ENCODE measurements at places on chromosomes 13 and 19.

- no peak for DNase-seq
Measured at GRCh38 chr19:33557720-33558119, 36.1 kb upstream of the PEPD start.

DNA sequence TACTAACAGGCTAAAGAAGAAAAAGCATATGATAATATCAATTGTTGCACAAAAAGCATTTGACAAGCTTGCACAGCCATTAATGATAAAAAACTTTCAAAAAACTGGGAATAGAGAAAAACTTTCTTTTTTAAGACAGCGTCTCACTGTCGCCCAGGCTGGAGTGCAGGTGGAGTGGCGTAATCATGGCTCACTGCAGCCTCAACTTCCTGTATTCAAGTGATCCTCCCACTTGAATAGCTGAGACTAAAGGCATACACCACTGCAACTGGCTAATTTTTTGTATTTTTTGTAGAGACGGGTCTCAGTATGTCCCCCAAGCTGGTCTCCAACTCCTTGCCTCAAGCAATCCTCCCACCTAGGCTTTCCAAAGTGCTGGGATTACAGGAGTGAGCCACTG is 382.8 kb downstream of the TSHZ3 start:
- no peak for DNase-seq

DNA sequence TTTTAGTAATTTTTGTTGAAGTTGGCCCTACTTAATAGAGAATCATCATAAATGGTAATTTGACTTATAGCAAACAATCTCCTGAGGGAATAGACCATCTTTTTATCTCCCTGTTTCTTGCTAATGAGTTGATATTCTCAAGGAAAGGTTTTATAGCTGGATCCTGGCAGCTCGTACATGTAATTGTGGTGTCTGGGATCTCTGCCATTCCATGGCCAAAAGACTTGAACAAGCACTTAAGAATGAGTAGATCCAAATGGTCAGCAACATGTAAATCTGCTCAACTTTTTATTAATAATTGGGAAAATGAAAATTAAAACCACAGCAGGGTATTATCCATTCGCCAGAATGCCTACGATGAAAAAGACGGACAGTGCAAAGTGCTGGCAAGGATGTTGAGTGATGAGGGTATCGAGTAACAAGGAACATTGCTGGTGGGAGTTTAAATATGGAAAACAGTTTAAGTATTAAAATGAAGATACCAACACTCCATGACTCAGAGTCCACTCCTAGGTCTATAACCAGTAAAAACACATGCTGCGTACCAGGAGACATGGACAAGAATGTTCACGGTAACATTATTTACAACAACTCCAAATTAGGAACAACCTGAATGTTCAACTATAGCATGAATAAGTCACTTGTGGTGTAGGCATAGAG is 5.1 kb upstream of the GPR18 start:
- no peak for DNase-seq

DNA sequence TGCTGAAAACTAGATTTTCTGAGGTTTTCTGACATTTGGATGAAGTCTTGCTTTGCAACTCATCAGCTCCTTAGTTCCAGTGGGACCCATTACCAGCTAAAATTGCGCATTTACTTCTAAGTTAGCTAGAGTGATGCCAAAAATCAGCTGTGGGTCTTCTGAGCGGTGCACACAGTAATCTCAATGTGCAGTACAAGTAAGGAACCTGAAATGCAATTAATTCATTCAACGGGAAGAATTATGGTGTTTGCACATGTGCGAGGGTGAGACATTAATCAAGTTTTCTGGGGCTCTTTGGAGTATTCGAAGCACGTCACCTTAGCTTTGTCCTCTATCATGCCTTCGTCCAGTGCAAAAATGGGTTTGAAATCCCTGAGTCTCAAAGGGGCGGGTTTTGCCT is 146.2 kb downstream of the MYO16 start:
- no peak for DNase-seq

DNA sequence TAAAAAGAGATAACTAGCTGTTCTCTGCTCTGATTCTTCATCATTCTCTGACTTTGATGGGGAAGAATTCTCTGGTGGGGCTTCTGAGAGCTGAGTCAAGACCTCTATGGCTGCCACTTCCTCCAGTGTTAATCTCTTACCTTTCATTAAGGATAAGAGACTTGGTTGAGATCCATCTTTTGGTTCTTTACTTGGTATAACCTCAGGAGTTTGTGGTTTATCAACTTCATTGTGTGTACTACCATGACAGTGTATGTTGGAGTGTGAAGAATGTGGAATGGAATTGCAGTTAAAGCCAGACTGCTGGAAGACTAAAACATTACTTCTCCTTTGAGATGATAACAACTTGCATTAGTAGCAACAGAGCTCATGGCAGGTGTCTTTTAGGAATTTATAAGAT is 222.0 kb downstream of the SLITRK5 start:
- DNase-seq, result no peak

- DNase-seq, result no peak
Measured at GRCh38 chr13:21739771-21740170, 68.9 kb downstream of the FGF9 start.

GRCh38 chr19:7778081-7778480 is 15.0 kb downstream of the CLEC4M start:
- DNase-seq, result no peak

DNA sequence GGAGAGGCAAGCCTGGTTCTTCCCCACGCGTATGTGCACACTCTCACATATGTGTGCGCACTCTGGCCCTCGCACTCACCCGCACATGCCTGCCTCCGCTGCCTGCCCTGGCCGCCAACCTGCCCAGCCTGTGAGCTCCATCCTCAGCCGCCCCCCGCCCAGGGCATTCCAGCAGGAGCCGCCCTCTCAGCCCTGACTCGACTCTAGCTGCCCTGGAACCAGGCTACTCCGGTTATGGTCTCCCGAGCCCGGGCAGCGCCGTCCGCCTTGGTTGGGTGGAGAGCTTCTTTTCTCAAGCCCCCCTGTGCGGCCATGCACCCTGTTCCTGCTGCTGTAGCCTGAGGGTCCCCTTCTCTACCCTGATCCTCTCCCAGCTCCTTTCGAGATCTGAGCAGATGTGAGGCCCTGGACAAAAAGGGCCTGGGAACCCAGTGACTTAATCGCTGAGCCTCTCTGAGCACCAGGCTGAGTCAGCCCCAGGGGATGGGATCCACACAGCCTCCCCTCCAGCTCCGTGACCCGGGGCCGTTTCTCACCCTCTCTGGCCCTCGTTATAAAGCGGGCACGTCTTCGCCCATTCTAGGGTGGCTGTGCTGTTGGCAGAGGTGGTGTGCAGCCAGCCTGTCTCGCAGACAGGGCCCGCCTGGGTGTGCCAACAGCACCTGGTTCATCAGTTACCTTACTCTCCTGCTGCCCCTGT is 191.5 kb downstream of the TEX29 start:
- DNase-seq, result no peak

DNA sequence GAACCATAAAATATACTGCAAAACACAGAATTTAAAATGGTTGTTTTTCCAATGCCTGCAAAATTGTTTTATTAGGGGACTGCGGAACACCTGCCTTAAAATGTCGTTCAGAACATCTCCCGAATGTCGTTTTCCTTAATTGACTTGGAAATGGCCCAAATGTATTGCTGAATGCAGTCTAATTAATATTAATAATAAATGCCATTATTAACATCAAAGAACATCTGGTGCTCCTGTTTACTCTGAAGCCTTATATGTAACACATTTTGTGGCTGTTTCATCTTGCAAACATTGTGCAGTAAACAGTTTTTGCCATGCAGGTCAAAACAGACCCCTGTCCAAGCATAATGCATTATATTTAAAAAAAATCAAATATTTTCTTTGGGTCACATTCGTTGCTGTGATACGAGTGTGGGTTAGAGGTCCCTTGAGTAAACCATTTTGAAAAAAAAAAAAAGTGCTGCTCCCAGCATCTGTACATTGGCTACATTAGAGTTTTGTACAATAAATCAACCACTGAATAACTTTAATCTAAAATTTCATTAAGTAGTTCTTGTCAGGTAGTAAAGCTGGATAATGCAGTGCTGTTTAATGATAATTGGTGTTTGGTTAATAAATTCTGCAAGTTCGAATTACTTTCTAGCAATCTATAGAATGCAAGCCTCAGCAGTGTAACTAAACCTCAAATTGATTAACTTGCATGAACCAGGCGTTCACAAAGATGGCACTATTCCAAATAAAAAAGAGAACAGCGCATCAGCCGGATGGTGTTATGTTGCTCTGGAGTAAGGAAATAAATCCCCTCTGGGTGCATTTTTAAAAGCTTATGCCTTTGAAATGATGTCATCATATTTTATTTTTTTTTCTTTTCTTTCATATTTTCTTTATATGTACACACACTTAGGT is 140.2 kb downstream of the ZNF536 start:
- DNase-seq, result no peak

GRCh38 chr13:50133358-50133953 is 118.2 kb downstream of the KCNRG start:
- DNase-seq, result no peak

- no peak for DNase-seq
Measured at GRCh38 chr19:31314849-31315629, 34.2 kb downstream of the TSHZ3 start.

DNA sequence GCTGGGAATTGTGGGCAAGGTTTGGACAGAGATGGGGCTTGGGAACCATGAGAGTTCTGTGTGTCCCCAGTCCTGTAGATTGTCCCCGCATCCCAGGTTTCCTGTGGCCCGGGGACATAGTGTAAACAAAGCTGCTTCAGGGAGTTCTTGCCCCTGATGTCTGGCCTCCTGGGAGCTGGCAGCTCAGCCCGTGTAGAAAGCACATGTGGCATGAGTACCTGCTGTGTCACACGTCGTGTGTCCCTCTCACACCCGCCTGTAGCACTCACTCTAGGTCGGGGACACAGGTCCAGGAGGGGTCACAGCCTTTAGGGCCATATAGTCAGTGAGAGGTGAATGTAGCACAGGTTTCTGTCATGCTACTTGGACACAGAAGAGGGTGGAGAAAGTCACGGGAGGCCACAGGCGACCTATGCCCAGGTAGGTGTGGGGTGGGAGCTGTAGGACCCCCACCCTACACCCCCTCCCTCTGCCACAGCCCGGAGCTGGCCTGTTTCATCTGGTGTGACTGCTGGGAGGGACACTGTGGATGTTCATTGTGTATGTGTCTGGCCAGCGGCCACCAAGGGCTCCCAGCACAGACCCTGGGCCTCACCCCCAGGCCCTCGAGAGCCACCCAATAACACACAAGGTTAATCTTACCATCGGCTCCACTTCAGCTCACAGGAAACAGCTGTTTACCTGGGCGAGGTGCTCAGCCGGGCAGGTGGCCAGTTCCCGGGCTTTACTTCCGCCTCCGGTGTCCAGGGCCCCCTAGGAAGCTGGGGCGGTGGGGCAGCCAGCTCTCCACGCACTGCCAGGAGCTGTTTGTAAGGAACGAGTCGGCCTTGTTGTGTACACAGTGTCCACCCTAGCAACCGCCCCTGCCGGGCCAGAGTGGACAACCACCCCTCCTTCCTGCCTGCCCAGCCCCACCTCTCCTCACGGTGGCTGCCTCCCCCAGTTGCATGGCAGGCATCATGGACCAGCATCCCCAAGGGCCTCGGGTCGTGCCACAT is 49.7 kb downstream of the COMP start:
- no peak for DNase-seq

DNA sequence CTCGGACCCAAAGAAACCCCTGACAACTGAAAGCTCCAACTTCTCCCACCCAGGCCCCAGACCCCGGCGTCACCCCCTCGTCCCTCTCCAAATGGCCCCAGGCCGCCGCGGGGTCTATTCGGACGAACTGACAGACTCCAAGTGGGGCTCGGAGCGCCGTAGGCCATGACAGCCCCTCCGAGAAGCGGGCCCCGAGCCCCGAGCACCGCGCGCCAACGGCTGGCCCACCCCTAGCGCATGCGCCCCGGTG is 360 bp downstream of the DDX39A start:
- no peak for DNase-seq

DNA sequence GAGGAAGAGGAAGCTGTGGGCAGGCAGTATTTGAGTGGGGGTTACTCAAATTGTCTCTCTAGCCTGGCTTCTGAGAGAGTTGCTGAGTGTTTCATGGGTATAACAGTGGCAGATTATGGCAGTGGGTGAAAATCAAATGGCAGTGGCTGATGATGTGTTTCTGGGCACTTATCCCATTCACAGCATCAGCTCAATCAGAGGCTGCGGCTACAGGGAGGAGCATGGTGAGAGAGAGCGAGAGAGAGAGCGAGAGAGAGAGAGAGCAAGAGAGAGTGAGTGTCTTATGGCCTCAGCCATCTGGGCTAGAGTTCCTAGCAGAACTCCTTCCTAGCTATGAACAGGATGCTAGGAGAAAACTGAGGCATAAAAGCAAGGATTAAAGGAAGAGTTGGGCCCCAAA is 178.9 kb downstream of the OLFM4 start:
- no peak for DNase-seq

DNA sequence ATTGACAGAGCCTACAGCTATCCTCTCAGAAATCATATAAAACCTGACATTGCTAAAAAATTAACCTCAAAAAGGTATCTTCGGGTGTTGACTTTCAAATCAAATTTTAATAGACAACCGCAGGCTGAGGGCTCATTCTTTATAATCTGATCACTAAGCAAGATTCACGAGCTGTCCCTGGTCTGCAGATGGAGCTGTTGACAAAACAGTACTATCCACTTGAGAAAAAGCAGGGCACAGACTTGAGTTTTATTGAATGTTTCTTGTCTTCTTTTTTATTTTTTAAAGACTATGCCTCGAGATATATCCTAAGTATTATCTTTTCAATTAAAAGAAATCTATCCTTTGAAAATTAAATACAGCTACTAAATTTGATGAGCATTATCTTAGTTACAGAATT is 540.5 kb downstream of the PCDH9 start:
- DNase-seq, result no peak

DNA sequence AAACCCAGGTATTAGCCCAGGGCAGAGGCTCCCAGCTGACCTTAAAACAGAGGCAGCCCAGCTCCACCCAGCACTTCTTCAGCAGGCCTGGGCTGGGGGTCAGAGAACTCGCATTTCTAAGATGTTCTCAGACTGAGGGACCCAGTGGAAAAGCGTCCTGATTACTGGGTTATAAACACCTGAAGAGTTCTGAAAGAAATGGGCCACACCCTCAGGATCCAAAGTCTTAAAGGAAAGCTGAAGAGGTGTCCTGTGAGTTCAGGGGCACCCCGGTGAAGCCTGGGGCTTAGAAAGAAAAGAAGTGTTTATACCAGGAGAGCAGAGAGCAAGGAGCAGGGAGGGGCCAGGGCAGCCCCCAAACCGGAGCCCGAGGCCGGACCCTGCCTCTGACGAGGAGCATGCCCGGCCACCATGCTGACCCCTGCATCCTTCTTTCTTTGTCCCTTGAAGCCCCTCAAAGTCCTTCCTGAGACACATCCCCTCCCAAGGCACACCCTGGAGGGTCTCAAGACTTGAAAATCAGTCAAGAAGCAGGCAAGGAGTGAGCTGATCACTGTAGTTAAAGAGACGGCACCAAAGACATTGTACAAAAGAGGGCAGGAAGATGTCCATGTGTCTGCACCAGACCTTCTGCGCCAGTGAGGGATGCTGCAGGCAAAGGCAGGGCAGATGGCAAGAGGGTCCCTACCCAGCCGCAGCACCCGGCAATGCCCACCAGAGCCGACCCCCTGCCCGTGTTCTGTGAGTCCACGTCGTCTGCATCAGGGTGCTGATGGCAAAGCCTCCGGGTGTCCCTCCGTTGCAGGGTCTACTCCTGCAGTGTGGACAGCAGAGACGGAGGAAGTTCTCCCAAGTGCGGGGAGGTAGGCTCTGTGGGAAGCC is 10.6 kb upstream of the RAB20 start:
- DNase-seq, result no peak

All from stimulated activated CD4-positive, alpha-beta T cell treated with anti-CD3 and anti-CD28 coated beads, Interleukin-15, amount 100 ng/mL, for 1 hour (primary cell).